ENCODE measurements at places on chromosomes 7 and 10.
A peak's percentile ranks its signal among the peaks of the same experiment; 100 is the strongest.

DNA sequence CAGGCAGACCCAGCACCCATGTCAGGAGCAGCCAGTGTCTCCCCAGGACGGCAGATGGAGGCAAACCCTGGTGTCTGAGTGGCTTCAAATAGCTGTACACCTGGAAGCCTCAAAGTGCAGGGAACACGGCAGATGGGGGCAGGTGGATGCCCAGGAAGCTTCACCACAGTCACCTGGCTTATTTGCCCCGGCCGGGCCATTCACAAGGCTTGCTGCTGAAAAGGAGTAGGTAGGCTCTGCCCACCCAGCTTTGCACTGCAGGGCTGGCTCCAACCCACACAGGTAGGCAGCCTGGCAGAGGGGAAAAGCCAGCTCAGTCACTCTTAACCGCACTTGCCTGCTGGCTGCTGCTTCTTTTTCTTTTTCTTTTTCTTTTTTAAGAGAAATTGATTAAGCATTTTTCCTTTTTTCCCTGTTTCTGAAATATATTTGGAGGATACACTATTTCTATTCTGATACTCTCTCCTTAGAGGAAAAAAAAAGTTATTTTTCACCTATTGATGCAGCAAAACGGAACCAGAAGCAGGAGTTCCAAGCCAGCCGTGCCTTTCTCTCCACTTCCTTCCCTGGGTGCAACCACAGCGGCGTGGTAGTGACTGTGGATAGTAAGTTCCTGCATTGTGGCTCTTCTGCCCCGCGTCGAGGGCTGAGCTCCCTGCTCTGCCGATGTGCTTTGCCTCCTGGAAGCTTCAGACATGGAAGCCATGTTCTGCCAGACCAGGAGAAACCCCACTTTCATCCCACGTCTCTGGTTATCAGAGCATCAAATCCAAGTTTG lies 118.3 kb downstream of the KLF6 start:
- no peak for DNase-seq

GRCh38 chr7:16491148-16491547 lies 25.6 kb upstream of the SOSTDC1 start:
- DNase-seq, result no peak

- DNase-seq, result peak; percentile 80
Measured at GRCh38 chr10:33143160-33143728, 185.2 kb upstream of the ITGB1 start.

- peak; percentile 63 for DNase-seq
Measured at GRCh38 chr10:3043512-3044368, 23.6 kb upstream of the PFKP start.

DNA sequence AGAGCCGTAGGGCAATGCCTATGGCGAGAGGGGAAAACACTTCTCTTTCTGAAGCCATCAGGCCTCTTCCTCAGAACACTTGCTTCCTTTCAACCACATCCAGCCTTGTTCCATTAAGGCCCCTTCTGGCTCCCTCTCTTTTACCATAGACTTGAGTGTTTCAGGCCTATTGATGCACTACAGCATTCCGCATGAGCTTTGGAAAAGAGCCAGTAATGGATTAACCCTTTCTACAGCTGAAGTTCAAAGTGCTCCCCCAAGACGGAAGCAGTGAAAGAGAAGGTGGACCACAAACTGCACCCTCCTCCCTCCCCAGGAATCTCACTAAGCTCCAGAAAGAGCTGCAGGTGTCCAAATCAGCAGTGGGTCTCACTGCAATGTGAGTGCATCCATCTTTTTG lies 102.7 kb upstream of the C7orf33 start:
- no peak for DNase-seq

GRCh38 chr7:141788296-141788695 lies 1.7 kb upstream of the TAS2R5 start:
- DNase-seq, result no peak

GRCh38 chr10:117532003-117532385 lies 10.6 kb upstream of the EMX2 start:
- DNase-seq, result no peak

DNA sequence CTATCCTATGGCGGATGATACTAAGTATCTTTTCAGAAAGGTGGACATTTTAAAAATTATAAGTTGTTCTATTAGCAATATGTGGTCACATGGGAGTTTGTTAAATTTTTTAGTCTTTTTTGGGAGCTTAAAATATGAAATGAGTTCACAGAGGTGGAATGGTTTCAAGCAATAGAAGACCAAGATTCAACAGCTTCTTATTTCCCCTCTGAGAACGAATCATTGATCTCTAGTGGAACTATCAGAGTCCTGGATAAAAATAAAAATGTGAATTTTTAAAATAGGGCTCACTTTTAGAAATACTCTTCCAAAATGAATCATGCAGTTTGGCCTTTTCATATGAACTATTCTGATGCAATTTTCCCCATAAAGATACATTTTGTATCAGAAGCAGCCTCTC lies 467.7 kb upstream of the KLF6 start:
- no peak for DNase-seq

GRCh38 chr7:143229054-143229790 lies 7.4 kb downstream of the TAS2R40 start:
- DNase-seq, result no peak

DNA sequence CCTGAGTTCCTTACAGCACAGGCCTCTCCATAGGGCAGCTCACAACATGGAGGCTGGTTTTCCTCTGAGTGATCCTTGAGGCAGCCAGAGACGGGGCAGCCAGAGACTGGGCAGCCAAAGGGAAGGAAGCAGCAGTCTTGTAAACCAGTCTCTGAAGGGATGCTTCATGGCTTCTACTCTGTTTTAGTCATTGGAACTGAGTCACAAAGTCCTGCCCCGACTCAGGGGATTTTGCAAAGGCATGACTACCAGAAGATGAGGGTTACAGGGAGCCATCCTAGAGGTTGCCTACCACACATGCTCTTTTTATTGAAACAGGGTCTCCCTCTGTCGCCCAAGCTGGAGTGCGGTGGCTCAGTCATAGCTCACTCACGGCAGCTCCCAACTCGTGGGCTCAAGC lies 44.4 kb upstream of the COMMD3 start:
- no peak for DNase-seq

DNA sequence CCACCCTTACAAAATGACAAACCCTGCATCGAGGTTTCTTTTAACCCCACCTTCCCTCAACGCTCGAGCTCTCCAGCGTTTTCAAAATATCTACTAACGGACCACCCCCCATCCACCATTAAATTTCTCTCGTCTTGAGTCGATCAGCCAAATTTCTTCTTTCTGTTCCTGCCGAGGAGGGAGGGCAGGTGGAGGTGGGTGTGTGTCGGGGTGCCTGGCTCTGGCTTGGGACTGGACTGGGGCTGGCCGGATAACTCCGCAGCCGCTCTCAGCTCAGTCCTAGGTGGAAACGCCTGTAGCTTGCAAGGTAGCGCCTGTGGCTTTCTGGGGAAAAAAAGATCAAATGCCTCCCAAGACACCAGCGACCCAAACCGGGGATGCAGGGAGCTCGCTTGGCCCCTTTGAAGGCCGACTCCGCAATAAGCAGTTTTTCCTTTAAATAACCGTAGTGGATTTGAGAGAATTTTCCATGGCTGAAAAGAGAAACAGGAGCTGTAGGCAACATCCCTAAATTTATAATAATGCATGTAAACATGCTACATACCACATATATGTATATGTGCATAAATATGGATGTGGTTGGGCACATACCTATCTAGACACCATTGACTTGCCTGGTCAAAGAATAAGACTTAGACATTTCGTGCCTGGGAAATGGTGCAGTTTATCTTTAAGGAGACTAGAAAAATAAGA lies 1.9 kb upstream of the TMEM178B start:
- DNase-seq, result no peak

- DNase-seq, result no peak
Measured at GRCh38 chr7:142913566-142913965, 20.0 kb downstream of the TRPV5 start.

DNA sequence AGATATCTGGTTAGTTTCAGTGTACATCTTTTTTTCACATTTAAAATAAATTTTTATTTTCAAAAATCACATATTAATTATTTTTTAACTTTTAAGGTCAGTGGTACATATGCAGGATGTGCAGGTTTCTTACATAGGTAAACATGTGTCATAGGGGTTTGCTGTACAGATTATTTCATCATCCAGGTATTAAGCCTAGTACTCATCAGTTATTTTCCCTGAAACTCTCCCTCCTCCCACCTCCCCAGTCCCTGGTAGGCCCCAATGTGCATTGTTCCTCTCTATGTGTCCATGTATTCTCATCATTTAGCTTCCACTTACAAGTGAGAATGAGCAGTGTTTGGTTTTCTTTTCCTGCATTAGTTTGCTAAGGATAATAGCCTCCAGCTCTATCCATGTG lies 323.0 kb downstream of the C7orf25 start:
- DNase-seq, result no peak

DNA sequence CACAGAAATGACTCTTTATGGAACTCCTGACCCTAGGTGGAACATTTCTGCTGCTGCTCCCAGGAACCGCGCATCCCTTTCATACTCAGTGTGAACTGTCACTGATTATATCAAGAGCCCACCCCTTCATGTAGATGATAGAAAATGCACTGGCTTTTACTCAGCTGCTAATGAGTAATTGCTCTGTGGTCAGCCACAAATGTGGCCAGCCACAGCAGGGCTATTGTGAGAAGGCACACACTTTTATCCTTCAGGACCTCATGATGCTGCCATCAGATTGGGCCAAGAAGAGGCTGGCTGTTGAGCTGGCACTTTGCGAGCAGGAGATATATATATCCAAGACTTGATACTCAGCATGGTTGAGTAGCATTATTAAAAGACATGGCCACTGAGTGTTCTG lies 124.7 kb downstream of the CFAP58 start:
- DNase-seq, result no peak

- DNase-seq, result no peak
Measured at GRCh38 chr10:47043928-47044538, 132.8 kb downstream of the PTPN20 start.

DNA sequence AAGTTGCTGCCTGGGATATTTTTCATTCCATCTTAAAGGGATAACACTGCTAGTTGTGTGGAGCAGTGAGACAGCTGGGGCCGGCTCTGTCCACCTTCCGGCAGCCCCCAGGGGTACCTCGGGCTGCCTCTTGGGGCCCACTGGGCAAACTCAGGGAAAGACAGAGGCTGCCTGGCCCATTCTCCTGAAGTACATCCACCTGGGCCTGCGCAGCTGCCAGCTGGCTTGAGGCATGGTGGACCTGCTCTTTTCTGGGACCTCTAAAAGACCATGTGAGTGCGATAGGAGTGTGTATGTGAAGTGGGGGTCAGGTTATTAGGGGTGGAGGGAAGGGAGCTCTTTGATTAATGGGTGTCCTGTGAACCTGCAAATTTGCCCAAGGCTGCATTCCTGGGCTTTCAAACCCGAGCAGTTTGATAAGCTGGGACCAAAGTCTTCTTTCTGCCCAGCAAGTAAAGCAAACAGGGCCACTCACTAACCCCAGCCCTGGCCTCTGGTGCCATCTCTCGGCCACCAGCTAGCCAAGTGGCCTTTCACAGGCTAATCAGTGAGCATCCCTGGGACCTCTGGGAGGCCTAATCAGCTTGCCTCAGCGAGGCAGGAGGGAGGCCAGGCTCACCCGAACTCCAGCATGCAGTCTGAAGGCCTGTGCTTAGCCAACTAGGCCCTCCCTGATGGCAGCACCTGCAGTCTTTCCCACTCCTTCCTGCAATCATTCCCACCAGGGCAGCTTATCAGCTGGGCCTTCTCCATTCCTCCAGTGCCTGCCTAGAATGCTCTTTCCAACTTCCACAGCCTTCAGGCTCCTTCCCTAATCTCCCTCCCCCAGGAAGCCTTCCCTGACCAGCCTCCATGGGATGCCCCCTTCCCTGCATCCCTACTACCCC lies 954.7 kb upstream of the ZNF722 start:
- DNase-seq, result no peak

- no peak for DNase-seq
Measured at GRCh38 chr10:1874533-1874932, 137.2 kb upstream of the ADARB2 start.

GRCh38 chr7:121576148-121576917 lies 180.2 kb upstream of the FAM3C start:
- DNase-seq, result no peak

DNA sequence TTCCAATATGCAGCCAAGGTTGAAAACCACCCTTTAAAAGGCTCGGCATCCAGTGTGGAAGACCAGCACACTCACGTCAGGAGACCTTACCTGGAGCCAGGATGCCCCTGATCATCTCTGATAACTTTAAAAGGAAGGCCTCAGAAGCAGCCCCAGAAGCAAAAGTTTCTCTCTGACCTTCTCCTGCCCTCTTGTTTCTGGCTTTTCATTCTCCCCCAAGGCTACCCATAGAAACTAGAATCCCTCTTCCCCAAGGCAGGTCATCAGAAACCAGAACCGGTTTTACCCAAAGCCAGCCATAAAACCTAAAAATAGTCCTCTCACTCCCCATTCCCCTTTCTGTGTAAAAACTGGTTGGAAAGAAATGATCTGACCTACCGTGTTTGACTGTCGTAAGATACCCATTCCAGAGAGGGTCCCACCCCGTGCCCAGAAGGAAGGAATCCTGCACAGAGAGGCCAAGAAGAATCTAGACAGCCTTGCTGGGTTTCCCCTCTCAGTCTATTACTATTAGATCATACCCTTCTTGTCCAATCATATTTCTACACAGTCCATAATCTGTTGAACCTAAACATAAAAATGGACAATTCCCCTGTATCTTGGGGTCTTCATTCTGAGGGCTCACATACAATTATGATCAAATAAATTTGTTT lies 17.5 kb upstream of the TSPAN14 start:
- no peak for DNase-seq

DNA sequence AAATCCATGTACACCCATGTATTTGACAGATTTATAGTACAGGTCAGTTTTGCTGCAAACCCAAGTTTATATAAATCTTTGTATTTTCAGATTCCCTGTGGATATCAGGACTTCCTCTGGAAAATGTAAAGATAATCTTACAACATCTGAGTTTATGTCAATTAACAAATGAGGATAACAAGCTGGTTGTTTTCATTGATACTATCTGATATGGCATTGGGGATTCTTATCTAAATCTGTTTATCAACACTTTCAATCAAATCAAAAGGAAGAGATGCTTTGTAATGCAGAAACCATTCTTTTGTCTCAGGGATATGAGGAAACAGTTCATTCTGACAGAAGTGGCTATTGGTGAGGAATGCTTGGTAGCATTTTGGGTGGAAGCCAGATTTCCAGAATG lies 64.9 kb upstream of the FAM204A start:
- no peak for DNase-seq

DNA sequence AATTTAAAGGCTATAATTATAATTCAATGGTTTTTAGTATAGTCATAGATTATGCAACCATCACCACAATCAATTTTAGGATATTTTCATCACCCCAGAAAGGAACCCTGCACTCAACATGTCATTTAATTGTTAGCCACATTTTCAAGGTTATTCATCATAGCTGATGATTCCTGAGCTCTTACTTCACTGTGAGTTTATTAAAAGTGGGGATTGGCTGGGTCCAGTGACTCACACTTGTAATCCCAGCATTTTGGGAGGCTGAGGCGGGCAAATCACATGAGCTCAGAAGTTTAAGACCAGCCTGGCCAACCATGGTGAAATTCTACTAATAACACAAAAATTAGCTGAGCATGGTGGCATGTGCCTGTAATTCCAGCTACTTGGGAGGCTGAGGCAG lies 787 bp downstream of the CCL26 start:
- DNase-seq, result no peak

- peak; percentile 61 for DNase-seq
Measured at GRCh38 chr7:44565097-44565794, 8.5 kb downstream of the DDX56 start.

- DNase-seq, result no peak
Measured at GRCh38 chr7:133754708-133755107, 372.4 kb upstream of the LRGUK start.

- peak; percentile 34 for DNase-seq
Measured at GRCh38 chr10:70596860-70597809, 5.4 kb downstream of the PRF1 start.

- DNase-seq, result no peak
Measured at GRCh38 chr7:114519240-114519639, 104.6 kb downstream of the FOXP2 start.

- no peak for DNase-seq
Measured at GRCh38 chr7:130458257-130458656, 17.4 kb upstream of the CEP41 start.

Data from RWPE1 (cell line).